ENCODE measurements at places on chromosomes 11 and 22. TPM values are rescaled to one million over a fixed set of nuclear protein-coding genes. Genes with fewer than 3 reads are reported as not detected.

- no peak for DNase-seq
Measured at GRCh38 chr22:35592418-35592967, 24.6 kb downstream of the MB start.

GRCh38 chr11:33689501-33689900 is 11.1 kb downstream of the C11orf91 start:
- DNase-seq = no peak

GRCh38 chr11:95451682-95452081 is 220.7 kb upstream of the SESN3 start:
- DNase-seq = no peak

DNA sequence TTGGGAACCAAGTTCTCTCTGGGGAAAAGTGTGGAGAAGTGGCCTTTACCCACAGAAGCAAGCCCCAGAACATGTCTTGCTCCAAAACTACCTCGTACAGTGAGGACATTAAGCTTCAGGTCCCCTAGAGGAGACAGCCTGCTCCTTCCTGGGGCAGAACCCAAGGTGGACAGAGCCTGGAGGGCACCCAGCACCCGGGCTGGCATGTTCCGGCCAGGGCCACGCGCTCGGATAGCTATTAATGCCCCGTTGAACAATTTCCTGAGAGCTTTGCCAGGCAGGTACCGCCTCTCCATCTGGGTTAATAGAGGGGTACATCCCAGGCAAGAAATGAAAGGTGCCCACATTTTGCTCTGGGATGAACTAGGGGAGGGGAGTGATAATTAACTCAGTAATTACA is 169.0 kb upstream of the GRK3 start:
- no peak for DNase-seq

The OR2D2 gene
- not detected for polyA plus RNA-seq

The GRAP2 gene
- 0.57 TPM for polyA plus RNA-seq

The OR10D3 gene
- not detected for polyA plus RNA-seq

The MMP13 gene
- not detected for polyA plus RNA-seq
